ENCODE measurements at places on chromosomes 7 and 10.

GRCh38 chr10:2919016-2919415 is 148.3 kb upstream of the PFKP start:
- DNase-seq: no peak
- H3K4me3 ChIP-seq: no peak overlapping the region
- no peak overlapping the region for H3K27ac ChIP-seq
- peaks cover 32% of the 10 kb centered on the region for H3K27me3 ChIP-seq
- H3K36me3 ChIP-seq: no peaks in the 10 kb centered on the region
- no peaks in the 10 kb centered on the region for H3K4me1 ChIP-seq

- H3K27me3 ChIP-seq: peaks cover 3% of the 10 kb centered on the region
- H3K4me1 ChIP-seq: peaks cover 33% of the 10 kb centered on the region
These were observed 25.8 kb downstream of the ESYT2 start for GRCh38 chr7:158803367-158803969.

DNA sequence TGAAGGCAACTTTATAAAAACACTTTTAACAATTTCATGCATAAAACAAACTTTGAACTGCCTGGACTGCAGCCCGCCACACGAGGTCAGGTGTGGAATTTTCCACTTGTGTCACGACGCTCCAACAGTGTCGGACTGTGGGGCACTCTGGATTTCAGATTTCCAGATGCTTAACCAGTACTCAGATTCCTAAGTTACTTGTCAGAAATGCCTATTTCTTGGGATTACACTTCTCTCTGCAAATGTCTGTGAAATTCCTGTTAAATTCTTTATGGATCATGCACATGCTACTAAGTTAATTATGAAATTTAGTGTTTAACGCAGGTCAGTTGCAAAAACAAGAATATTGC is 473 bp upstream of the GPER1 start:
- no peak overlapping the region for H3K27ac ChIP-seq
- H3K4me3 ChIP-seq: no peak overlapping the region
- H3K4me1 ChIP-seq: peaks cover 7% of the 10 kb centered on the region
- H3K27me3 ChIP-seq: no peaks in the 10 kb centered on the region

DNA sequence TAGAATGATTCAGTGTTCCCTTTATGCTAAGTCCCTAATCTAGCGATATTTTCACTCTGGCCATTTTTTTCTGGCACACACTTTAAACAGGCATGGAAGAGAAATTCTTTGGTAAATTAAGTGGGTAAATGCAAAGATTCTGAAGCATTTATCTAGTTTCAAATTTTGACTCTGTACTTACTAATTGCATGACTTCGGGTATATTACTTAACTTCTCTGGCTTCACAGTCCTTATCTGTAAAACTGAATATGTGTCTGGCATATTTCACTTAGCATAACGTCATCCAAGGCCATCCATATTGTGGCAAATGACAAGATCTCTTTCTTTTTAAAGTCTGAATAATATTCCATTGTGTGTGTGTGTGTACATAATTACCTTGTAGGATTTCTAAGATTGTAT is 114.5 kb downstream of the MBL2 start:
- H3K4me3 ChIP-seq: no peak overlapping the region
- H3K36me3 ChIP-seq: no peaks in the 10 kb centered on the region
- DNase-seq: no peak
- H3K27me3 ChIP-seq: no peaks in the 10 kb centered on the region

- DNase-seq: no peak
- peak overlapping the region; percentile 62 for H3K27ac ChIP-seq
- H3K4me3 ChIP-seq: no peak overlapping the region
- H3K36me3 ChIP-seq: no peaks in the 10 kb centered on the region
- H3K27me3 ChIP-seq: no peaks in the 10 kb centered on the region
These were observed 93.3 kb upstream of the DUSP5 start for GRCh38 chr10:110404413-110404812.

DNA sequence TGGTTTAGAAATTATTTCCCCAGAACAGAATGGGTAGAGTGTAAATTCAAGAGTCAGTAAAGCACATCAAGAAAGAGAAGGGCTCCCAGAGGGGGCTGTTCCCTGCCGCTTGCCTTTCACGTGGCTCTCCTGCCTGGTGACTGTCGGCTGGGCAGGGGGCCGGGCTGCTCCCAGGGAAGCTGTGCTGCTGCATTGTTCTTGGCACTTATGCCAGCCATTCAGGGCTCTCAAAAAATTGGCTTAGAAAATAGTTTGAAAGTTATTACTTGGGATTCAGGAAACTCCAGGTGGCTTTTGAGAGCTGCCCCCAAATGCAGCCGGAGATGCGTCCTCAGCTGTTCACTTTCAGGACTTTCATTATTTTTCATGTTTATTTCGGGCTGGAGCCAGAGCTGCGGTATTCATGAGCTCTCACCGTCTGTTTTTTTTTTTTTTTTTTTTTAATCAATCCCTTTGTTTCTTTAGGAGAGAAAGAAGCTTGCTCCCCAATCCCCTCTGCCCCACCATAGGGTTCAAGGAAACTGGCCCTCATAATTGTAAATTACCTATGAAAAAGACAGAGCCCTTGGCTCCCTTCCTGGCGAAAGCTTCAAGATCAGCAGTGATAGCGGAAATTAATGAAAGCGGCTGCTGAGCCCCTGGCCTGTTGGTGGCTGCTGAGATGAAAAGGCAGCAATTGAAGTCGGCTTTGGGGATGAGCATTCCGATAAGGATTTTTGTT is 94.1 kb downstream of the SORCS3 start:
- H3K27ac ChIP-seq: no peak overlapping the region
- H3K4me3 ChIP-seq: no peak overlapping the region
- H3K27me3 ChIP-seq: peaks cover 25% of the 10 kb centered on the region
- H3K4me1 ChIP-seq: no peaks in the 10 kb centered on the region

- peaks cover 2% of the 10 kb centered on the region for H3K27me3 ChIP-seq
- no peak overlapping the region for H3K27ac ChIP-seq
- H3K4me3 ChIP-seq: no peak overlapping the region
- no peaks in the 10 kb centered on the region for H3K4me1 ChIP-seq
These were observed 48.5 kb upstream of the TMEM106B start for GRCh38 chr7:12162415-12163113.

Measured in natural killer cell treated with Interleukin-12 subunit alpha and Interleukin-12 subunit beta and Interleukin-15 and Interleukin-18, amount 100 ng/mL, for 72 hours (primary cell).